Esophagus mucosa (tissue), 1 donor: ENCODE measurements at places on chromosomes 3 and 15. TPM values are rescaled to one million over a fixed set of nuclear protein-coding genes. Genes with fewer than 3 reads are reported as not detected.

DNA sequence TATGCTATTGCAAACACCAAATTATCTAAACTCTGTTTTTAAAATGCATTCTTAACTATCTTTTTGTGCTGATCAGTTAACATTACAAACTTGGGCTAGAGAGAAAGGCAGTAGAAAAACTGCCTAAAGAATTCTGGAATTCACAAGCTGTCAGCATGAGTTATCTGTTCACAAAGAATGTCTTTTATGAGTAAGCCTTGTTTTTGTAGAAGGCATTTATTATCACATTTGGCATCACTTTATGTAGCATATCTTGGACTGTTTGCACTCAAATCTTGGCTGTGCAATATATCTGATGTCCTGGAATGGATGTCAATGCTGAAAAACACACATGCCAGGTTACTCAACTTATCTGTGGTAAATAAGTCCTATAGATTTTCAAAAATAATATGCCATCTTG, 15.5 kb upstream of the BCHE start:
- ATAC-seq, result no peak

GRCh38 chr15:98758224-98758623, 109.9 kb downstream of the IGF1R start:
- ATAC-seq, result no peak

DNA sequence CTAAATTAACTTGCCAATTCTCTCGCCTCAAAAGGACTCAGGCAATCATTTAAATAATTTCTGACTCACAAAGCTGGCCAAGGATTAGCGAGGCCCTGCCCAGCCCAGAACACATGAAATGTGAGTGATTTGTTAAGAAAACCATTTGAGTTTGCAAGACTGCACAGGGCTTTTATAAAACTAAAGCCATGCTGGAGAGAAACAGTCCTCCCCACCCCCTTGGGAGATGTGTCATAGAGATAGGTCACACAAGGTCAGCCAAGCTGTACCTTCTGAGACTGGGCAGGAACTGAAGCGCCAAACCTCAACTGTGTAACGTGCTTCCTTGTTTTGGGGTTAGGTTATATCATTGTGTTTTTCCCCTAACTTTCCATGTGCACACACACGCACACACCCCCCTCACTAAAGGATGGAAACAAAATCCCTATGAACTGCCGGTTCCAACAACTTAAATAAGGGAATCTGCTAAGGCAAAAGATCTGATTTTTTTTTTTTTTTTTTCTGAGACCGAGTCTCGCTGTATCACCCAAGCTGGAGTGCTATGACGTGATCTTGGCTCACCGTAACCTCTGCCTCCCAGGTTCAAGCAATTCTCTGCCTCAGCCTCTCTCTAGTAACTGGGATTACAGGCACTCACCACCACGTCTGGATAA, 8.1 kb downstream of the SPATA12 start:
- peak; percentile 98 for ATAC-seq

GRCh38 chr3:133136114-133137041, 98.2 kb downstream of the TMEM108 start:
- ATAC-seq, result no peak

NRROS gene
- total RNA-seq, result 0.40 TPM

ITIH1 gene
- 0.12 TPM for total RNA-seq
